ENCODE measurements at places on chromosomes 1 and 21.

- DNase-seq = no peak
Observed at GRCh38 chr1:52588535-52588934, 13.6 kb upstream of the GPX7 start.

GRCh38 chr1:72623299-72623708 is 341.0 kb upstream of the NEGR1 start:
- DNase-seq = no peak

DNA sequence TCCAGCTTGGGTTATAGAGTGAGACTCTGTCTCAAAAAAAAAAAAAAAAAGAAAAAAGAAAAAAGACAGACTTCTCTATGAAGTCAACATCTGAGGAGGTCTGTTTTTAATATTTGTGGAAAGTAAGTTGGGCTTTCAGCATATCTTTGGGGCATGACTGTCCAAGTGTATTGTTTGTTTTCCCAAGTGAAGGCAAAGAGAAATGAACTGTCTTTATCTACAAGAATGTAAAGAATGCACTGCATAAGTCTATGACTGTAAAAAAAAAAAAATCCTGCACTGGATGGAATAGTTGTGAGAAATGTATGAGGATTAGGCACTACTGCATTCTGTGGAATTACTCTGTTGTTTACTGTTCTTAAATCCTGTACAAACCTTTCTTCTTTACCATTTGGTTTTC is 45.6 kb upstream of the TMEM61 start:
- DNase-seq = no peak

GRCh38 chr1:194223596-194223995 is 1037.2 kb upstream of the B3GALT2 start:
- DNase-seq = no peak

DNA sequence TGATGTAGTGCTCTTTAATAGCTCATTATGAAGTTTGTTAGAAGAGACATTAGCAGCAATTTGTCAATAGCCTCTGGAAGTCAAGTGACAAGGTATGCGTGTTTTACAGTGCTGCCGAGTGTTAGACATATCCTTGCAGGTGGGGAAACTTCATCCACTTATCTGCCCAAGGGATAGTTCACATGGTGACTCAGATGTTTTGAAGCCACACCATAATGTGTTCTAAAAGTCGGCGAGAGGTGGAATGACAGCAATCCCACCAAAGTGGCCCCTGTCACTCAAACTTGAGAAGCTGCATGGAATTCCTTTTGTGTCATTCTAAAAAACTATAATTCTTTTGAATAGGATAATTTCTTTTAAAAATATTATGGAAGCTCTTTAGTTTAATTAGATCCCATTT is 98.1 kb downstream of the RUNX1 start:
- no peak for DNase-seq

- no peak for DNase-seq
Observed at GRCh38 chr1:186306533-186306932, 68.5 kb downstream of the TPR start.

DNA sequence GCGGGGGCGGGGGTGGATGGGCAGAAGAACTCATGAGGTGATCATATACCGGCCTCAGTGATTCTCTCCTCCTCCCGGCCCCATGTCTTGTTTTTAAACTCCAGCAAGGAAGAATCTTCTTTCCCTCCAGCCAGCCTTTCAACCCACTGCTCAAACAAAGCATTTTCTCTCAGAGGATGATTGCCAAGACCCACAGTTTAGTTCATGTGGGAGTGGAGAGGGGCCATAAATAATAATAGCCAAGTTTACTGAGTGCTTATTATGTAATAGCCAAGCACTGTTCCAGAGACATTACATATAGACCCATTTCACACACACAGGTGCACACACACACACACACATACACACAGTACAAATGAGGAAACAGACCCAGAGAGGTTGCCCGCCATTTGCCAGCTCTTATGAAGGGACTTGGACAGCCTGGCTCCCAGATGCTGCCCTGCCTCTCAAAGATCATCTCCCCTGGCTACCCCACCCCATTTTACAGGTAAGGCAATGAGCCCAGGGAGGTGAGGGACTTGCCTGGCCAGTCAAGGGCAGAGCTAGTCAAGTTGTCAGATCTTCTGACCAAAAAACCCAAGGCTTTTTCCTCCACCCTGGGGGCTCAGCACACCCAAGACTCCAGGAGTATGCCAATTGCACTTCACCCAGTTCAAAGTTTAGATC is 18.0 kb upstream of the BCAR3 start:
- no peak for DNase-seq

DNA sequence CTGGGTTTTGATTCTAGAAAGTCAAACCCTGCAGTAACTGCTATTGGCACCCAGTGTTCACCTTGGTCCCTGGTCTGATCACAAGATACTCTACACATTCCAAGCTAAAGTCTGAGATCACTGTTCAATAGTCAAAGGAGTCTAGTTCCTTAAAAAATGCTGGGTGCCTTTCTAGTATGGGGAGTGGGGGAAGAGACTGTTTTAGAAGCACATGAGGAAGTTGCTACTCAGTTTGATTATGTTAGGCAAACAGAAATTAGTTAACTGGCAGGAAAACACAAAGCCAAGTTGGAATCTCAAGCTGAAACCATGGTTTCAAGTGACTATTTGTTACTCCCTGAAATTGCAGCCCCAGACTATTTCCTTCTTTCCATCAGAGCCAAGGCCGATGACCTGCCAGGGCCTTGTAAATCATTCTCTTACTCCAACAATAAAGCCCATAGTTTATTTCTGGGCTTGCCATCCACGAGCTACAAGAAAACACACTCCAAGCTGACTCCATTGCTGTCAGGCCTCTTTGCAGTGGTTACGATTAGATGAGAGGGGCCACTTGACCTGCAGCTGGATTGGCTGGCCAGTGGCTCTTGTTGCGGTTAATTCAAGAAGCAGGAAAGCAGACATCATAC is 21.1 kb upstream of the VTCN1 start:
- DNase-seq = peak; percentile 54

DNA sequence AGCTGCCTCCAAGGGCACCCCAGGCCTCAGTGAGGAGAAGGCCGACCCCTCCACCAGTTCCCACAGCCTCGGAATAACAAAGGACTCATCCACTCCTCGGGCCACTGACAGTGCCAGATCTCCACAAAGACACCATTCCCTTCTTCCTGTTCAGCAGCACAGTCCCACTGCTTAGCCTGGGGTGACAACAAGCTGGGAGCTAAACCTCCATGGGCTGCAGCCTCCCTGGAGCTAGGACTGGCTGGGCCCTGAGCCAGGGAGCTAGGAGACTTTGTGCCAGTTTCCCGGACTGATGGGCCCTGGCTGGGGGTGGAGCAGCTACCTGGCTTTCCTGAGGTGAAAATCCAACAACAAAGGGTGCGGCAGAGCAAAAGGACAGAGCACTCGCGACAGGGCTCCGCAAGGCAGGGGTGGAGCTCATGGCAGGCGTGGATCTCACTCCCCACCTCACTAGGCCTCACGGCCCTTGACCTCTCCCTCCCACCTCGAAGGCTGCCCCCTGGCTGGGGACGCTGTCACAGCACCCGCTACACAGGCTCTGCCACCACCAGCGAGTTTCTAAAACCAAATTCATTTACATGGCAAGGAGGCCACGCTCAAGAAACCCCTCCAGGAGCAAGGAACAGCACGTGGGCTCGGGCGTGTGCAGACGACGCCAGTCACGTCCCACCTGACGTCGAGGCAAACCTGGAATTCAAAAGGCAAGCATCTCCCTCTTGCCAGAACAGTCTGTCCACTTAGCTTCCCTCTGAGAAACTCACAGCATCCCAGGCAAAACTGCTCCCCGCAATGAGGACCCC is 13.8 kb downstream of the SLC35E2B start:
- peak; percentile 93 for DNase-seq

- no peak for DNase-seq
Observed at GRCh38 chr1:111542187-111542586, 38.8 kb upstream of the ADORA3 start.

DNA sequence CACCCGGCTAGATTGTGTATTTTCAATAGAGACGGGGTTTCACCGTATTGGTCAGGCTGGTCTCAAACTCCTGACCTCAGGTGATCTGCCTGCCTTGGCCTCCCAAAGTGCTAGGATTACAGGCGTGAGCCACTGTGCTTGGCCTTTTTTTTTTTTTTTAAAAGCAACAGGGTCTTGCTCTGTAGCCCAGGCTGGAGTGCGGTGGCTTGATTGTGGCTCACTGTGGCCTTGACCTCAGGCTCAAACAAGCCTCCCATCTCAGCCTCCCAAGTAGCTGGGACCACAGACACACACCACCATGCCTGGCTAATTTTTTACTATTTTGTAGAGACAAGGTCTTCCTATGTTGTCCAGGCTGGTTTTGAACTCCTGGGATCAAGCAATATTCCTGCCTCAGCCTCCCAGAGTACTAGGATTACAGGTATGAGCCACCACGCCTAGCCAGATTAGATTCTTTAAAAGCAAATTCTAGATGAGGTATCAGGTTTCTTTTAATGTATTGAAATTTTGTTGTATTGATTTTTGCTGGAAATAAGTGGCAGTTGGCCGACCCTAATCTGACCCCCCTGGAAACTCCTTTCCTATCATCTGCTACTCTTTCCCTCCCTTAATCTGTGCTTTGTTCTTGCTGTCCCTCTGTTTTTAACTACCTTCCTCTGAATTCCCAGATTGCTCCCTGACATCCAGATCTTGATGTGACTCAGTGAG is 26.6 kb downstream of the ZFYVE9 start:
- no peak for DNase-seq

GRCh38 chr1:42806171-42806570 is 10.8 kb upstream of the ERMAP start:
- DNase-seq = no peak

- DNase-seq = no peak
Observed at GRCh38 chr21:39873687-39874086, 6.4 kb downstream of the PCP4 start.

- no peak for DNase-seq
Observed at GRCh38 chr1:223197923-223198627, 55.0 kb upstream of the TLR5 start.

DNA sequence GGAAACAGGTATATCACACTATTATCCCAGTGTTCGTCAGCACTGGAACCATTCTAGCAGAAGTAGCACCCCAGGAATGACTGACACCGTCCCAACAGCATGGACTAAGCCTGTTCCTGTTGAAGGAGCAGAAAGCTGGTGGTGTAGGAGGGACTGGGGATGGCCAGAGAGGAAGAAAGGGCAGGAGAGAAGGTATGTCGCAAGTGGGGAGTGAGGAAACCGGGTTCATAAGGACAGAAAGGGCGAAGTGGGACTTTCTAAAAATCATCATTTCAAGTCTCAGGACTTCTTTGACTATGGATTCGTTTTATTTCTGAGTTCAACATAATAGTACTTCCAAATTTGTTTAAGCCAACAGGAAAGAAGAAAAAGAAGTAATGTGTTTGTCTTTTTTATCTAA is 19.7 kb upstream of the MX1 start:
- DNase-seq = no peak

GRCh38 chr1:244962130-244962529 is 97.8 kb upstream of the HNRNPU start:
- no peak for DNase-seq

DNA sequence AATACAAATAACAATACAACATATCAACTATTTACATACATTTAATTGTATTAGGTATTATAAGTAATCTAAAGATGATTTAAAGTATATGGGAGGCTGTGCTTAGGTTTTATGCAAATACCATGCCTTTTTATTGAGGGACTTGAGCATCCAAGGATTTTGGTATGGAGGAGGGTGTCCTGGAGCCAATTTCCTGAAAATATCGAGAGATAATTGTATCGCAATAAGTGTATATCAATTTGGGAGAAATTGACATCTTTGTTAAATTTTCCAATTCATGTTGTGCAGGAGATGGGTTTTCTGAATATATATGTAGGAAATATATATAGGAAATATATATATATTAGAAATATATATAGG is 63.5 kb downstream of the ATP1A1 start:
- DNase-seq = no peak

DNA sequence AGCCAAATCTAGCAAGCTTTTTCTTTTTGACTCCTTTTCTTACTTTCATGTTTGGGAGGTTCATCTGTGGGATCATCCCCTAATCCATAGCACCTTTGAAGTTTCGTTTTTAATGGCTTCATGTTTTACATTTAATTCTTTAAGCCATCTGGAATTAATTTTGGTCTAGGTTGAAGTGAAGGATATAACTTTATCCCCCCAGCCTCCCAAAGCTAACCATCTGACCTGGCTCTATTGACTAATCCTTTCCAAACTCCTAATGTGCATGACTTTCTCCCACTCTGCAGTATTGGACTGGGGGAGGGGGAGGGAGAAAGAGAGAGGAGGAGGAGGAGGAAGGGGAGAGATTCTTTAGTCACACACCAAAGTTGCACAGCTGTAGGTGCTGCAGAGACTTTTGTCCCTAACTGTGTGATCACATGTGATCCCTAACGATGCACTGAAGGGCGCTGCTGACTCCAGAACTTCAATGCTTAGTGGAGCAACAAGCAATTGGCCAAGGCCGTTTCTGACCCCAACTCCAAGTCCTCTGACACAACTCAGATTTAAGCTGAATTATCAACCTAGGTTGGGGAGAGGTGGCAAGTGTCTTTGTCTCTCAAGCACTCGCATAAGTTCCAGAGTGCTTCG is 191.6 kb downstream of the HUNK start:
- DNase-seq = no peak

DNA sequence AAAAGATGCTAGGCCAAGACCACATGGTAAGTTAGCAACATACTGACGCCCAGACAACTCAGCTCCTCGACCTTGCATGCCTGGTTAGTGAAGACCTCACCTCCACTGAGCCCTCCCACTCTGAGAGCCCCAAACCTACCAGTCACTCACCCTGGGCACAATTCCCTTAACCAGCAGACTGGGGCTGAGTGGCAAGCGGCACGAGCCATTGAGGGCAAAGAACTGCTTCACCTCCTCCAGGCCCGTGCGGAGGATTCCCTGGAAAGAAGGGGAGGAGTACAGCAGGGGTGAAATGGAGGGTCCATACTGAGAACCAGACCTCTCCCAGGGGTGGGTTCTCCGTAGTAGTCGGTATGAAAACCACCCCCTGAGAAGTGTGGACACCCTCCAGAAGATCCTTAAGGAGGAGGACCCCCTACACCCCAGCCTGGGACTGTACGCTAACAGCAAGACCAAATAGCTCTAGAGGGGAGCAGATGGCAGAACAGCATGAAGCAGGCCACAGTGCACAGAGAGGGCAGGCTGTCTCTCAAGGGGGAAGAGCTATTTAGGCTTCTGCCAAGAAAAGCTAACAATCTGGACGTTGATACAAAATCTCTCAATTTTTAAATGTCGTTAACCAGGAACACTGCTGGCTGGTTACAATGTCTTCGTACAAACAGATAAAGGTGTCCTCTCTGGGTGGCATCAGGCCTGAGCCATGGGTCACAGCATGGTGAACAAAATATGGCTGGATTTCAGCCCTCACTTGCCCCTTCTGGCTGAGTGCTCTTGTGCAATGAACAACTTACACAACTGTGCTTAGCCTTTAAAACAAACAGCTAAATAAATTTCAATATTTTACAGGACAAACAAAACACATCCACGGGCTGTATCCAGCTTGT is 31.0 kb upstream of the PPP1R15B start:
- no peak for DNase-seq

GRCh38 chr1:228488125-228488817 is 1.1 kb downstream of the RNF187 start:
- no peak for DNase-seq

- DNase-seq = no peak
Observed at GRCh38 chr21:41884501-41885030, 5.4 kb upstream of the PRDM15 start.

Measured in colonic mucosa (tissue), 4 donors.